Endothelial cell (in vitro differentiated cells): ENCODE measurements at places on chromosomes 2 and 18. TPM values are rescaled to one million over a fixed set of nuclear protein-coding genes. Genes with fewer than 3 reads are reported as not detected.

DNA sequence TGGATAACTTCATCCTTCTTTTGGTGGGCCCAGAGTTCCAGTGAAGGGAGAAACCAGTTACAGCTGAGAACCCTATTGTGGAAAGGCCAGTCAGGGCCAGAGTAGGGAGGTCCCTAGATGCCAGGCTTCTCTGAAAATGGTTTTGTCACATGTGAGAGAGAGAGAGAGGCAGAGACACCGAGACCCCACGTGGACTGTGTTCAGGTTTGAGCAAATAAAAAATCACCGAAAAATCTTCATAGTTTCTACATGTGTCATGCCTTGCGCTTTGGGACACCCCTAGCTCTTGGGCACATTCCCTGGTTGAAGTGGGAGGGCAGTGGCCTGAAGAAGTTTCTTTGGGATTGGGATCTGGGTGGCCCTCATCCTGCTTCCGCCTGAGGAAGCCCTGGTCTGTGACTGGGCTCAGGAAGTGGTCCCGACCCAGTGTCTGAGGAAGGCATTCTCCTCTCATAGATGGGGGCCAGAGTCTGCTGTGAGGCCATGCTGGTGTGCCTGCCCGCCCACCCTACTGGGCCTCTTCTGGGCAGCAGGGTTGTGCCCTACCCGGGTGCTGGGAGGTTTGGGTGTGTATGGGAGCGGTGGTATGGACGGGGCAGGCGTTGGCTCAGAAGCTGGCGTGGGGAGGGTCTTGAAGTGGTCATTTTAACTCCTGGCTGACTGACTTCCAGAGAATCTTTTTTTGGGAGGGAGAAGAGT, 16.1 kb downstream of the NCK2 start:
- no peak for DNase-seq
- H3K36me3 ChIP-seq: peaks cover 4% of the 10 kb centered on the region
- H3K4me1 ChIP-seq: peaks cover 53% of the 10 kb centered on the region
- H3K27ac ChIP-seq: peak overlapping the region; percentile 61

Gene ZAP70
- 93.4 TPM for total RNA-seq

DNA sequence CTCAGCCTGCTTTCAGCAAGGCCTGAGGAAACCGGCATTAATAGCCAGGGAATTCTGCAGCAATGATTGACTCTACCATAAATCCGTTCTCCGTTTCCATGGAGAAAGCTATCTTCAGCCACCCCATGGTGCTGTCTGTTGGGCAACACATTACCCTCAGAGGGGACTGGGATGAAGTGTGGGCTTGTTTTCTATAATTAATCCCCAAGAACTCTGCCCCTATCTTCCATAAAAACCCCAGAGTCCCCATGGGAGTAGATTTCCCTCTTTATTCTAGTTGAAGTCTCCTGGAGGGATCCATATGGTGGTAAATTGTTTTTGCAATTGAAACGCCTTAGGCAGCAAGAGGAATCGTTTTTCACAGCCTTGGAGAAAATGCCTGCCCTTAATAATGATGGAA, 9.2 kb downstream of the G6PC2 start:
- peaks cover 6% of the 10 kb centered on the region for H3K27me3 ChIP-seq
- H3K4me3 ChIP-seq: no peak overlapping the region
- H3K27ac ChIP-seq: no peak overlapping the region
- H3K4me1 ChIP-seq: peaks cover 10% of the 10 kb centered on the region
- no peak for DNase-seq
- H3K36me3 ChIP-seq: no peaks in the 10 kb centered on the region

DNA sequence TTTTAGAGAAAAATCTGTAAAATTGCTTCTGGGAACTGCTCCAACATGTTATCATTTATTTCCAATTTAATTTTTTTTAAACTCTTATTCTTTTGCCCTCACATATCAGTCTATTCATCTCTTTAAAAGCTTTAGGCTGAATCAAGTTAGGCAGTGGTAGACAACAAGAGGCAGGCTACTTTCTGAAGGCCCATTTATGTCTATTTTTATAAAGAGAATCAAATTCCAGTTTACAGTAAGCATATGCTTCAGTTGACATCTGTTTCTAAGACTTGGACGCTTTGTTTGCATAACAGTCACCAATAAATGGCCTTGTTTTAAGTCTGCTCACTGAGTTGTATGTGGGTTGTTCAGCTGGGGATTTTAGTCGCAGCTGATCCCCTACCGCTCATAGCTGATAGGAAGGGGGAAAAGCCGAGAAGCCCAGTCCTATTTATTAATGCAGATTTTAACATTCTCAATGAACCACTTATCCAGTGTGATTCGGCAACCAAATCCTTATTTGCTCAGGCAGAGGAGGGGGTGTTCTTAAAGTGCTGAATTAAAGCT, 260.4 kb upstream of the SIX3 start:
- H3K4me3 ChIP-seq: no peak overlapping the region
- H3K27ac ChIP-seq: no peak overlapping the region
- no peaks in the 10 kb centered on the region for H3K4me1 ChIP-seq
- H3K27me3 ChIP-seq: no peaks in the 10 kb centered on the region
- DNase-seq: no peak

DNA sequence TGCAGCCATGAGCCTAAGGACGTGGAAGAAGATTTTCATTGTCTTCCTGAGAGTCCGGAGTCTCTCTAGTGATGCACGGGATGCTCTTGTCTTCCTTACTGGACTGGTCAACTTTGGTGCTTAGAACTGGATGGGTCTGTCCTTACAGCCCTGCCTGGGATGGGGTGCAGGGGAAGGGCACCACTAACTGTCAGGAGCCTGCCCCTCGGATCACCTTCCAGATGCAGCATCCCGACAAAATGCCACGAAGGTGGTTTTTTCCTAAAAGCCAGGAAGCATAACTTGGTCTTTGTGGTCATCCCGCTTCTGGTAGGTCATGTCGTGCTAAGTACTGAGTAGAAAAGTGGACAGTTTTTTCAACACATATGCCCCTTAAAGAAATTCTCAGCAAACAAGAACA, 207.4 kb upstream of the TWIST2 start:
- no peak overlapping the region for H3K4me3 ChIP-seq
- H3K27ac ChIP-seq: no peak overlapping the region
- DNase-seq: no peak
- H3K36me3 ChIP-seq: no peaks in the 10 kb centered on the region
- H3K4me1 ChIP-seq: peaks cover 5% of the 10 kb centered on the region
- peaks cover 8% of the 10 kb centered on the region for H3K27me3 ChIP-seq

DNA sequence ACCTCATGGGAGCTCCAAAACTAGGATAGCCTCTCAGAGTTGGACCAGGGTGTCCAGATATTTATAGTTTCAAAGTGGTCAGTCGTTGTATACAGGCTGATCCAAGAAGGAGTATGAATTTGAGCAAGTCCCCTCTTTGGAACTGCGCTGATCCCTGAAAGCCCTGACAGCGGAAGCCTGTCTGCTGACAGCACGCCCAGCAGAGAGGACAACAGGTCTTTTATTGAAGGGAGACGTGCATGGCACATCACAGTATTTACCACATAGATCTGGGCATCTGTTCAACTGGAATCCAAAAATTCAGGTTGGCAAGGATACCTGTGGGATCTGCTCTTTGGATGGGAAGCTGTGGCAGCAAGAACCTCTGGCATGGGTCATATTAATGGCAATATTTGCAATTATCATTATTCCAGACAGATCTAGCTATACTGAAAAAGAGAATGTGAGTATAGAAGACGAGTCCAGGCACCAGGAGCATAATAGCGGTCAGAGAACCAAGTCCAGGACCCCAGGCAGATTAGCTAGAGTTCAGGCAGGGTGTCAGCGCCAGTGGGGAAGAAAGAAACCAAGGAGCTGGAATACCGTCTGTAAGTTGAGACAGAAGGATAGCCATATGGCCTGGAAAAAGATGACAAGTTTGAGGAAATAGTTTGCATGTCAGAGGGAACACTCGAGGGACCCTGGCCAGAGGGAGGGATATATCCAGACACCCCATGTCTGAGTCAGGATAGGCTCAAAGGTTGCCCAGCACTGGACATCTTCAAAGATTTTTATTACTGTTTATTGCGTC, 260.4 kb upstream of the FANCL start:
- H3K4me3 ChIP-seq: no peak overlapping the region
- no peak overlapping the region for H3K27ac ChIP-seq
- peaks cover 2% of the 10 kb centered on the region for H3K27me3 ChIP-seq
- no peaks in the 10 kb centered on the region for H3K36me3 ChIP-seq

GRCh38 chr2:103959174-103960128, 894.5 kb upstream of the POU3F3 start:
- peak; percentile 63 for DNase-seq
- H3K27ac ChIP-seq: no peak overlapping the region
- no peaks in the 10 kb centered on the region for H3K36me3 ChIP-seq
- H3K27me3 ChIP-seq: no peaks in the 10 kb centered on the region

- H3K4me3 ChIP-seq: no peak overlapping the region
- DNase-seq: no peak
- H3K27ac ChIP-seq: no peak overlapping the region
- H3K27me3 ChIP-seq: no peaks in the 10 kb centered on the region
- no peaks in the 10 kb centered on the region for H3K4me1 ChIP-seq
Measured at GRCh38 chr18:38575648-38576047, 1010.0 kb upstream of the CELF4 start.

GRCh38 chr2:190859347-190860297, 21.0 kb upstream of the GLS start:
- peak overlapping the region; percentile 2 for H3K27ac ChIP-seq
- H3K4me3 ChIP-seq: no peak overlapping the region
- no peak for DNase-seq
- H3K4me1 ChIP-seq: peaks cover 13% of the 10 kb centered on the region

Gene FN1
- 1,159 TPM for total RNA-seq

Gene TNFAIP6
- not detected for total RNA-seq

Gene CCBE1
- total RNA-seq: 1.2 TPM

Gene ASB18
- total RNA-seq: not detected

GRCh38 chr18:61859113-61859512, 33.7 kb downstream of the RNF152 start:
- peaks cover 6% of the 10 kb centered on the region for H3K4me1 ChIP-seq
- no peak overlapping the region for H3K27ac ChIP-seq
- H3K36me3 ChIP-seq: peaks cover 4% of the 10 kb centered on the region
- no peak overlapping the region for H3K4me3 ChIP-seq
- DNase-seq: no peak

DNA sequence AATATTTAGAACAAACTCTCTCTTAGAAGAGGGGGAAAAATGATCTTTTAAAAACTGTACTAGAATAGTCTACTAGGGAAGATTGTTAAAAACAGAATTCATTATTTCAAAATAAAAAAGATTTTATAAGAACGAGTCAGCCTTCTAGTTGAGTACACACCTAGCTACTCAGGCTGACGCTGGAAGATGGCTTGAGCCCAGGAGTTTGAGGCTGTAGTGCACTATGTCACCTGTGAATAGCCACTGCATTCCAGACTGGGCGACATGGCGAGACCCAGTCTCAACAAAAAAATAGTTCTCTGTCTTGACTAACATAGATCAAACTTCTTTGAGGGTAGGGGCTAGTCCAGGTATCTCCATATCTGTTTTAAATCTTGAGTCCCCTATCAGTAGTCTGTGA, 33.9 kb downstream of the ERLEC1 start:
- no peak overlapping the region for H3K4me3 ChIP-seq
- peaks cover 7% of the 10 kb centered on the region for H3K36me3 ChIP-seq
- H3K4me1 ChIP-seq: no peaks in the 10 kb centered on the region
- no peaks in the 10 kb centered on the region for H3K27me3 ChIP-seq

Gene AQP12B
- total RNA-seq: not detected

Gene CPO
- not detected for total RNA-seq

GRCh38 chr2:28552045-28552823, 56.4 kb downstream of the PLB1 start:
- no peaks in the 10 kb centered on the region for H3K36me3 ChIP-seq
- DNase-seq: no peak
- H3K4me1 ChIP-seq: no peaks in the 10 kb centered on the region
- H3K4me3 ChIP-seq: no peak overlapping the region
- peaks cover 3% of the 10 kb centered on the region for H3K27me3 ChIP-seq

Gene FBXO48
- total RNA-seq: 1.6 TPM

DNA sequence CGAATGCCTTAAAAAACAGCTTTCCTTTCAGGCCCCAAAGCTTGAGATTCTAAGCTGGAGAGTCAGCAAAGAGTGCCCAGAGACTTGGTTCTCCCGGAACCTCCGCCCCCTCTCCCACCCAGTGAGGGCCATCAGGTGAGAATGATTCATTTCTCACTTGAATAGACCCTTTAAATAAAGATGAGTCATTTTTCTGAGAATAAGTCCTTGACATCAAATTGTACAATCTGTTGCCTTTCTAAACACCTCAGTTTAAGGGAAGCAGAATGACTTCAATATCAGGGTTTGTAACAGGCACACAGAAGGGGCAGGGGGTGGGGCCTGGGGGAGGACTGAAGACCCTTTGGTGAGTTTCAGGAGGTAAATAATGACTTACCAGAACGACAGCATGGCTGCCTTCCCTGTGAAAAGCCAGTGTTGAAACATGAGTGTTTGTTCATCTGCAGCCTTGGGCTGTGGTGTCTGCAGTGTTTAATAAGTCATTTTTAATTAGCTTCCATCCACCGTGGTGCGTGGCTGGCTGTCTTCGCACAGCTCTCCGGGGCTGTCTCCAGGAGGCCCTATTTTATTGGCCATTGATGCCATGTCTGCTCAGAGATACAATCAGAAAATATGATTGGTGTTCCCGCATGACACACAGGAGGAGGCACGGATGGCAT, 134.9 kb upstream of the ZNF236 start:
- H3K4me3 ChIP-seq: no peak overlapping the region
- H3K27ac ChIP-seq: no peak overlapping the region
- H3K36me3 ChIP-seq: no peaks in the 10 kb centered on the region
- peaks cover 2% of the 10 kb centered on the region for H3K27me3 ChIP-seq

DNA sequence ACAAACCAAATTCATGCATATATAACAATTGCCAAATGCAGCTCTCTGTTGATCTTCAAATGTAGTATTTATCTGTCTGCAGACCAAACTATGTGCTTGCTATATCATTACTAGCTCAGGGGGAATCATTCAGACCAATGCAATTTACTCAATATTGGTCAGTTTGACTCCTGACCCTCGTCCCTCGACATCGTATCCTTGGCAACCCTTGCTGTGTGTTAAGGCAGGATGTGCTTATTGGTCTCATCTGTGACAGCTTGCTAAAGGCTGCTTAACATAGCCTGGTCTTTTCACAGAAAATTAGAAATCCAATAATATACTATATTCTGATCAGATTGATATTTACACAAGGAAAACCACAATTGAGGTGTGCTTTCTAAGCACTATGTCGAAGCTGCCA, 747.1 kb downstream of the GALR1 start:
- no peaks in the 10 kb centered on the region for H3K27me3 ChIP-seq
- H3K4me1 ChIP-seq: no peaks in the 10 kb centered on the region
- peaks cover 4% of the 10 kb centered on the region for H3K36me3 ChIP-seq
- no peak overlapping the region for H3K4me3 ChIP-seq

DNA sequence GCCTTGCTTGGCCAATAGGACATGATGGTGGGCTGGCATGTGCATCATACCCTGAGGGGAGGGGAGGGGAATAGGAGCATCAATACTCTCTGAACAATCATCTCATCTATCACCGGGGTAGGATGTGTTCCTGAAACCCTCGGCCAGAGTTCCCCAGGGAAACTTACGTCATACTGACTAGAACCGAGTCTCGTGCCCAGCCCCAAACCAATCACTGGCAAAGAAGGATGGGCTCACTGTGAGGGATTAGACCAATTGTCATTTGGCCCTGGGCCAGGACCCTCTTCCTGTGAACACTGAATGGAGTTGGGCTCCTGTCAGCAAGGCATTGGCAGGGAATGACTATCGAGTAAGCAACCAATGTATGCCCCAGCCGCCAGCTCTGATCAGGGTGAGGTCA, 261.5 kb downstream of the MYCN start:
- H3K4me3 ChIP-seq: no peak overlapping the region
- H3K36me3 ChIP-seq: no peaks in the 10 kb centered on the region
- DNase-seq: no peak
- peaks cover 4% of the 10 kb centered on the region for H3K27me3 ChIP-seq

- H3K27me3 ChIP-seq: no peaks in the 10 kb centered on the region
- H3K4me1 ChIP-seq: no peaks in the 10 kb centered on the region
- H3K36me3 ChIP-seq: no peaks in the 10 kb centered on the region
- no peak overlapping the region for H3K27ac ChIP-seq
- DNase-seq: no peak
Measured at GRCh38 chr18:55706898-55707297, 118.9 kb upstream of the TCF4 start.
